Endothelial cell of umbilical vein (primary cell): ENCODE measurements at places on chromosomes 3 and 15. TPM values are rescaled to one million over a fixed set of nuclear protein-coding genes. Genes with fewer than 3 reads are reported as not detected.
A peak's percentile ranks its signal among the peaks of the same experiment; 100 is the strongest.

Gene MRPL47
- total RNA-seq: 47.0 and 51.2 TPM in 2 replicates

Gene STRIT1
- not detected in 2 replicates for total RNA-seq

Gene ITPKA
- 0.18 and 0.66 TPM in 2 replicates for total RNA-seq

Gene C3orf49
- not detected in 2 replicates for total RNA-seq

Gene CD86
- total RNA-seq: not detected in 2 replicates

Gene CCR2
- not detected in 2 replicates for total RNA-seq

Gene PIERCE2
- 1.9 and 2.3 TPM in 2 replicates for total RNA-seq

Gene TNNC1
- total RNA-seq: not detected in 2 replicates

DNA sequence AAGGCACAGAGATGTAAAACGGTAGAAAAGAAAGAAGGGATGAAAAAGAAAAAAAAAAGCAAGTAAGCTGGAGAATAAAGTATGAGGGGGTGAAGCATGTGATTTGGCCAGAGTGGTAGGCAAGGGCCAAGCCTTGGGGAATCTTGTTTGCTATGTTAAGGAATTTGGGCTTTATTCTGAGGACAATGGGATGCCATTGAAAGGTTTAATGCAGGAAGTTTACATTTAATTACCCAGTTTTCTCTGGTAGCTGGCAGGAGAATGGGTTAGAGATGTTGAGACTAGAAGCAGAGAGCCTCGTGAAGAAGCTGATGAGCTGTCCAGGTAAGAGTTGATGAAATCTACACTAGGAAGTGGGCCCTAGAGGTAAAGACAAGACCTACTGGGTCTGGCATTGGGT is 455.9 kb downstream of the PDCD6IP start:
- H3K36me3 ChIP-seq: no peaks in the 10 kb centered on the region
- H3K27ac ChIP-seq: no peak overlapping the region
- DNase-seq: no peak
- no peaks in the 10 kb centered on the region for H3K4me1 ChIP-seq
- H3K4me3 ChIP-seq: no peak overlapping the region
- H3K27me3 ChIP-seq: no peaks in the 10 kb centered on the region

DNA sequence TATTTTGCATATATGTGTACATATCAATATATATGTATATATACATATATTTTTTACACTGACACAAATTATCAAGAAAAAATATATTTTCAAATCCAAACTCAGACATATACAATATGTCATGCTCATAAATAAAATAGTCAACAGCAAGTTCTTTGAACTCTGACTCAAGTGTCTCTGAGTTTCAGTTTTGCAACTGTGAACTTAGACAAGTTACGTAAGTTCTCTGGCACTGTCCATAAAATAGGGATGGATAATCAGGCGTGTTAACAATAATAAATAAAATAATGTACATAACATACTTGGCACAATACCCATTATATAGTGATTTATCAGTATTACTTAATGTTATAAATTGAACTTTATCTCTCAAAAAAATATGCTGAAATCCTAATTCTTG is 12.1 kb upstream of the XRN1 start:
- no peak for DNase-seq
- no peak overlapping the region for H3K27ac ChIP-seq
- no peaks in the 10 kb centered on the region for H3K36me3 ChIP-seq
- H3K4me1 ChIP-seq: no peaks in the 10 kb centered on the region
- H3K27me3 ChIP-seq: no peaks in the 10 kb centered on the region
- no peak overlapping the region for H3K4me3 ChIP-seq

- H3K4me3 ChIP-seq: no peak overlapping the region
- no peak overlapping the region for H3K27ac ChIP-seq
- H3K4me1 ChIP-seq: no peaks in the 10 kb centered on the region
- H3K27me3 ChIP-seq: no peaks in the 10 kb centered on the region
- H3K36me3 ChIP-seq: no peaks in the 10 kb centered on the region
- DNase-seq: no peak
These were observed 200.3 kb downstream of the ZNF621 start for GRCh38 chr3:40725031-40725430.

DNA sequence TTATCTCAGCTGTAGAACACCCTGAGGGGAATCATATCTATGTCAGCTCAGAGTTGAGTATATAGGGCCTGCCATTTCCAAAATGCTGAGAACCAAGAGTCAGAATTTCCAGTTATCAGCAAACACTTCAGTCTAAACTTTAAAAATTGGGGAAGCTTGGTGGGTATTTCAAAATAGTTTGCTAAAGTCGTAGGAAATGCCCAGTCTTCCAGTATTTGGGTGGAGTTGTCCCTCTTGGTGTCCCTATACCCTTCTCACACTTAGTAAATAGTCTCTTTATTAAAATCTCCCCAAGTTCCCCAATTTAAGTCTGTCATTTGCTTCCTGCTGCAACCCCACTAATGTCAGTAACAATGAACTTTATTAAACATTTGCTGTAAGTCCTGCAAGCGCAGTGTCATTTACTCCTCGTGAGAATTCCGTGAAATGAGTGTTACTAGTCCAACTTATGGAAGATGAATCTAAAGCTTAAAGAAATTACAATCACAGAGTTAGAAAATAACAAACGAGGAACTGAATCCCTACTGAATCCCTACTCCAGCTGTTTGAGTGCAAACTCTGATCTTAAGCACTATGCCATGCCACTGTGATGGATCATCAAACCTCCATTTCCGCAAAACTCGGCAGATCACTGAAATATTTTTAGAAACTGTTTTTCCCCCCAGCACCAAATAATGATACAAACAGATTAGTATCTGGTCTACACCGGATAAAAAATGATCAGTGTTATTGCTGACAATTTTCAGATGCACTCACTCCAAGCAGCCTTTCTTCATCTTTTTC is 341.7 kb upstream of the PROK2 start:
- no peaks in the 10 kb centered on the region for H3K36me3 ChIP-seq
- H3K27me3 ChIP-seq: peaks cover 5% of the 10 kb centered on the region
- H3K27ac ChIP-seq: no peak overlapping the region
- peaks cover 3% of the 10 kb centered on the region for H3K4me1 ChIP-seq
- no peak overlapping the region for H3K4me3 ChIP-seq

GRCh38 chr15:66895794-66896453 is 169.5 kb upstream of the SMAD3 start:
- DNase-seq: no peak
- no peaks in the 10 kb centered on the region for H3K27me3 ChIP-seq
- H3K36me3 ChIP-seq: no peaks in the 10 kb centered on the region
- no peak overlapping the region for H3K4me3 ChIP-seq

DNA sequence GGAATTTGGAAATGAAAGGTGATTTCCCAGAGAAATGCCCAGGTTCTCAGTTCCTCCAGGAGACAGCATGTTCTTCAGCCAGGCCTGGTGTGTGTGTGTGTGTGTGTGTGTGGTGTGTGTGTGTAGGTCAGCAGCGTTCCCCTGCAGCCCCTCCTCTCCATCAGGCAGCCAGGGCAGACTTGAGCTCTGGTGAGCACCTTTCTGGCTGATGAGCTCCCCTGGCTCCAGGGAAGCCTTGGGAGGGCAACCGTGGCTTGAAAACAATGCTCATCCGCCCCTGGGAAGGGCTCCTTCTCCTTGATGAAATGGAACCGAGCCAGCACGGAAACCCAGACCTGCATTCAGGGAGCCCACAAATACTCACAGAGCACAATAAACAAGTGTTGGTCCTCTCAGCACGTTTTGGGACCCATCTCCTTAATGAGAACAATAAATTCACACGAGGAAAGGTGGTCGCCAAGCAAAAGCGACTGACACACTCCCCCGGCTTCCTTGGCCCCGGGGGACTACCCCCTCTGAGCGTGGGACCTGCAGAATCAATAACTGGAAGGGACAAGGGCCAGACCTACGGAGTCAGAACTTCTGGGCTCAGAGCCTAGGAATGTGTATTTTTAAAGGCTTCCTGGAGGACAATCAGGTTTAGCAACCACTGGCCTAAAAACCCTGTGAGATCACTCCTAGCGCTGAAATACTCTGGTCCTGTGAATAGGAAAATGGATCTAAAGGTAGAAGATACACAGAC is 38.6 kb upstream of the HES1 start:
- no peak overlapping the region for H3K27ac ChIP-seq
- no peak overlapping the region for H3K4me3 ChIP-seq
- H3K36me3 ChIP-seq: no peaks in the 10 kb centered on the region

- no peaks in the 10 kb centered on the region for H3K36me3 ChIP-seq
- no peaks in the 10 kb centered on the region for H3K27me3 ChIP-seq
- no peaks in the 10 kb centered on the region for H3K4me1 ChIP-seq
- DNase-seq: no peak
These were observed 713.3 kb upstream of the CBLB start for GRCh38 chr3:106582151-106582550.

DNA sequence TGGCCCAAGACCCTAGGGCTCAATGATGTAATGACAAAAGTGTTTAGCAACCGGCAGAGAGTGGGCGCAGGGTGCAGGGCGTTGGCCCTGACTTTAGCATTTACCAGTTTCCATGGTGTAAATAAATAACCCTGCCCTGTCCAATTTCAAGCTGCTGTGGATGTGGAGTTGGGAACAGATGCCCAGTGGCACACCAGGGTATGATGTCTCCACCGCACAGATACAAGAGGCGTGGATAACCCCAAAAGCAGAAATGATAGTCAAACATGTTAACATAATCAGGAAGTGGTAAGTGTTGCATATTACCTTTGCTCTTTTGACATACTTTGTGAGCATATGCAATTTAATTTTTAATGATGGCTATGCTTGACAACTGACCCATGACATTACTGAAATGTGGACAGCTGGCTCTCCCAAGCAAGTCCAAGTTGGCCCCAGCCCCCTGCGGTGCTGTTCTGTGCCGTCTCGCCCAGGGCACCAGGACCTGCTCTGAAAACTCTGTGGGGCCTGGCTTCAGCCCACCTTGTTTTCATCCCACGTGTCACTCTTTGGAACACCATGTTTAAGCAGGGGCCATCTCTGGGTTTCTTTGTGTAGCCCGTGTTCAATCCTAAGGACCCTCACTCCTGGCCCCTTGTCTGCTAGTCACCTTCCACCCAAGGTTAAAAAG is 10.8 kb upstream of the ANPEP start:
- no peak for DNase-seq
- H3K27ac ChIP-seq: no peak overlapping the region
- no peak overlapping the region for H3K4me3 ChIP-seq
- H3K27me3 ChIP-seq: no peaks in the 10 kb centered on the region
- peaks cover 26% of the 10 kb centered on the region for H3K4me1 ChIP-seq

DNA sequence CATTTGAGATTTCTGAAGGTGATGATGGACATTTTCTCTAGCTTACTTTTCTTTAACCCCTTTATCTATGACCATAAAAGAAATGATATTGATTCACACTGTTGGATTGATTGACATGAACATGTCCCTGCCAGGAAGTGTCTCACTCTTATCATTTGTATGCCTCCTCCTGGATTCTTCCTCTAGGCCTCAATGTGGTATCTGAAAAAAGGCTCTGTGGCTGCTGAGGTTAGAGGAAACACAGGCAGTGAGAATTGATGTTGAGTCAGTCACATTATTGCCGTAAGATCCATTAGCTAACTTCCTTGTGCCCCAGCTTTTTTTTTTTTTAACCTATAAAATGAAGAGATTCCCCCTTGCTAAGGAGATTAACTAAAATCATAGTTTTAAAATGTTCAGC is 8.0 kb upstream of the THRB start:
- H3K4me3 ChIP-seq: no peak overlapping the region
- H3K4me1 ChIP-seq: no peaks in the 10 kb centered on the region
- H3K27ac ChIP-seq: no peak overlapping the region
- H3K27me3 ChIP-seq: no peaks in the 10 kb centered on the region
- no peaks in the 10 kb centered on the region for H3K36me3 ChIP-seq

DNA sequence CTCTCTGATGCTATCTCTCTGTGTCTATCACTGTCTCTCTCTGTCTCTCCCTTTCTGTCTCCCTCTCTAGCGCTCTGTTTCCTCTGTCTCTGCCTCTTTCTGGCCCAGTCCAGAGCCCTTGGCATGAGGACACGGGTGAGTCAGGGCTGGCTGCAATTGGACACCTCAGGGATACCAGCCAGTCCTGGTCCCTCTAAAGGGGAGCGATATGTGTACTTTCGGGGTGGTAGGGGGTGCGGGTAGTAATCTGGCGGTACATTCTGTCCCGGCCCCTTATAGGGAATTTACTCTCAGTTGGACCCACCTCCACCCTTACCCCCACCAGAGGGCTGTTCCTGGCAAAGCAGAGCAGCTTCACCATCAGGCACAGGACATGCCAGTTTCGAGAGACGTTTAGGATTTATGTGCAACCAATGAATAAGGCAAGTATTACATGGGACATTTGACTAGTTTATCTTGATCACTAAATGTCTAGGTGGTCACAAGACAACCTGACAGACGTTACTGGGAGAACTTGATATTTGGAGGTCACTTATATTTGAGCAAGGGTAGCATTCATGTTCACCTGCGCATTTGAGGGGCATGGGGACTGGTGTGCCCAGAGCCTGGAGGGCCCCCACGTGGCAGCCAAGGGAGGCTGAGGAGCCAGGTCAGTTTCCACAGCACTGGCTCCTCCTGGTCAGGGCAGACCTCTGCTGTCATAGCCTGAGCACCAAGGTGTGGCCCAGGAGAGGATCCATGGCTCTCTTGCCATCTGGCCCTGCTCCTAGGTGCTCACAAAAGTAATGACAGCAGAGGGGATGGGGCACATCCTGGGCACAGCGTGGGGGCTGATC is 256.1 kb downstream of the PLCL2 start:
- H3K27ac ChIP-seq: no peak overlapping the region
- no peaks in the 10 kb centered on the region for H3K4me1 ChIP-seq
- H3K4me3 ChIP-seq: no peak overlapping the region
- H3K27me3 ChIP-seq: no peaks in the 10 kb centered on the region

DNA sequence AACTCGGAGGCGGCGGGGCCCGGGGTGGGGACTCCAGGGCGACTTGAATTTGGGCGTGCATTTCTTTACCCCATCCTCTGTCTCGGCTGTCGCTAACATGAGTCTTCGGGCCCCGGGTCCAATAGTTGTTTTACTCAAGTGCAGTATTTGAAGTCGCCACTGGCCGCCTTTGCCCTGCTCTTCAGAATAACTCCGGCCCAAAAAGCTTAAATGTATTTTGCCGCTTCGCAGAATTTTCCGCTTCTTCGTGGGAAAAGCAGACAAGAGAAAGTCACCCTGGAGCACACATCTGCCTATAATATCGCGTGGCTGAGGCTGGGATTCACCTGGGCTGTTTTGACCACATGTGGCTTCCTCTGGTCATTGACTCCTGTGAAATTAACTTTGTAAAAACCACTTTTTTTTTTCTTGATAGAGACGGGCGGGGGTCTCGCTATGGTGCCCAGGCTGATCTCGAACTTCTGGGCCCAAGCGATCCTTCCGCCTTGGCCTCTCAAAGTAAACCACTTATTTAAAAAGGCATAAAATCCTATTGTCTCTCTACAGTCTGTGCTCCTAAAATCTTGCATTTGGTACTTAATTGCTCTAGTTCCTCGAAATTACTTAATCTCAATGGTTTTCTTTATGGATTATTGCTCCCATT is 676 bp downstream of the CNOT10 start:
- no peak for DNase-seq
- H3K4me3 ChIP-seq: peak overlapping the region; percentile 63
- H3K27ac ChIP-seq: peak overlapping the region; percentile 84
- no peaks in the 10 kb centered on the region for H3K27me3 ChIP-seq
